H54 (cell line): ENCODE measurements at places on chromosomes 6 and 20.

GRCh38 chr6:80535914-80536565 is 429.6 kb downstream of the BCKDHB start:
- no peak for DNase-seq

DNA sequence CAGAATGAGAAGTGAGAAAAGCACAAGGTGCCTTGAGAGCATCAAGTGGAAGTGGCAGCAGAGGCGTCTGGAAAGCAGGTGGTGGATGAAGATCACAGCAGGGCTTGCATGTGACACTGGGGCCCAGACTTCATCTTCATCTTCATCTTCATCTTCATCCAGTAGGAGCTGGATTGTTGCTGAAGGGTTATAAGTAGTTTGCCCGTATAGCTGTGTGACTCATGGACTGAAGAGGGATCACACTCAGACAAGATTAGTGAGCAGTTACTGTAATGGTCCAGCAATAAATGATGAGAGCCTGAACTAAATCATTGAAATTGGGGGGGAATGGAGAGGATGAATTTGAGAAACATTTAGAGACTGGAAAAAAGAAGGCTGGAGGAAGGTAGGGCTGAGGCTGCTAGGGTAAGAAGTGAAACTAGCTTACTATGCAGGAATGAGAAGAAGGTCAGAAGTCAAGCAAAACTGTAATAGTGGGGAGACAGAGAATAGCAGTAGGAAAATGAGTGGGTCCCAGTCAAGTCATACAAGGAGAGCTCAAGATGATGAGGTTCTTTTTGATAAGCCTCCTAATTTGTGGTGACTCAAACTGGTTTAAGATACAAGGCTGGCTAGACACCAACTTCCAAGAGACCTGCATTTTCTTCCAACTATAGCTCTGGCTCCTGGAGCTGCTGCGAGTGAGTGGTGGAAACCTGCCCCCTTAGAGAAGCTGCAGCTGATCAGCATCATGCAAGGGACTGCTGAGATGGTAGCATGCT is 92.3 kb upstream of the BEND6 start:
- no peak for DNase-seq

- DNase-seq: no peak
Measured at GRCh38 chr20:36686944-36687343, 40.9 kb upstream of the SLA2 start.

DNA sequence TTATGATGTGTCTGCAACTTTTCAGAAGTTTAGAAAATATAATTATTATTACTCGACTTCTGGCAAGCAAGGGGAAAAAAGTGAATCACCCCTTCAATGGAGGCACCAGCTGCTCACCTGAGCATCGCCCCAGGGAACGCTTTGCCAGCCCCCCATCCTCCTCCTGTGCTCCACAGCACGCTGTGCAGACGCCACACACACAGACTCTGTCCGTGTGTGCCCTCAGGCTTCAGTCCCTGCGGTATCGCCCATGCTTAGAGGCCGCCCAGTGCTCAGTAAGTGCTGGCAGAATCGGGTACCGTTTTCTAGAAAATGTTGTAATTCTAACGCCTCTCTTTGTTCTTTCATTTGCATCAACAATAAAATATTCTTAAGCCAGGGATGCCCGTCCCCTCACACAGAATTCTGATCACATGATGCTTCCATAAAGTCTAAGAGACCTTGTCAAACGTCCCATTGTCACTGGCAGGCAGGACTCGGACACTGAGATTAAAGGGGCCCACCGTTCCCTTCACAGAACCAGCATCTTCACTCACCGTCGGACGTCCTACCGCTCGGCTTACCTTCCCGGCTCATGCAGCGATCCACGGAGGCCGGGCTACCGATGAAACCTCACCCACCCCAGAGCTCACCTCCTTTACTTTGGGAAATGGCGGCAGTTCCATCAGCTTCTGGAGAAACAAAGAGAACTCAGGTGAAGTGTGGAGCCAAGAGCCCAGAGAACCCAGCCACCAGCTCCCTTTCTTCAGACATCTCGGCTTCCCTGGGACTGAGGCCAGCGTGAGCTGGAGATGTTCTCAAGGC is 105.5 kb downstream of the DLL1 start:
- no peak for DNase-seq

DNA sequence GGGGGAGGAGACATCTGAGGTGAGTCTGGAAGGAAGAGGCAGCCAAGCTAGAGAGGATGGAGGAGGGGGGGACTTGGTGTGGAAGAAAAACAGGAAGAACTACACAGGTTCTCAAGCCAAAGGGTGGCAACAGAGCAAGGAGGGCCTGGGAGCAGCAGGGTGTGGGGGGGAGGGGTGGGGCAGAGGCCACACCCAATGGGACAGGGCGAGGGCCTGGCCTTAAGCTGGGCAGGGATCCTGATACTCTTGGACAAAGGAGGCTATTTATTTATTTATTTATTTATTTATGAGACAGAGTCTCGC is 359.0 kb downstream of the ZFAND3 start:
- DNase-seq: no peak
